PC-3 (cell line): ENCODE measurements at places on chromosomes 16 and 17. TPM values are rescaled to one million over a fixed set of nuclear protein-coding genes. Genes with fewer than 3 reads are reported as not detected.
A peak's percentile ranks its signal among the peaks of the same experiment; 100 is the strongest.

GRCh38 chr17:55576996-55577586 is 65.8 kb upstream of the SMIM36 start:
- no peaks in the 10 kb centered on the region for H3K36me3 ChIP-seq
- H3K27ac ChIP-seq = peak overlapping the region; percentile 84
- peaks cover 25% of the 10 kb centered on the region for H3K4me1 ChIP-seq
- H3K27me3 ChIP-seq = no peaks in the 10 kb centered on the region

DNA sequence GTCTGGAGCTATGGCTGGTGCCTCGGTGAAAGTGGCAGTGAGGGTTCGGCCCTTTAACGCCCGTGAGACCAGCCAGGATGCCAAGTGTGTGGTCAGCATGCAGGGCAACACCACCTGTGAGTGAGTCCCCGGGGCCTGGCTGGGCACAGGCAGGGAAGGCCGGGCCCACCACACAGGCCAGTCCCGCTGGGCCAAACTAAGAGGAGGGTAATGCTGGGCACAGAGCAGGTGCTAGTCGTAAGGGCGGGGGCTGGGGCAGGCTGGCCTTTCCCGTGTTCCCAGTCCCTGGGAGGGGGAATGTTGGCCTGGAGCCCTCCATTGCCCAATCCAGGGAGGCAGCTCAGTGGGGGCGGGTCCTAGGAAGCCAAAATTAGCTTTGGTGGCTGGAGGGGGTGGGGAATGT is 2.5 kb downstream of the KIF1C start:
- H3K27me3 ChIP-seq = no peaks in the 10 kb centered on the region
- peaks cover 9% of the 10 kb centered on the region for H3K36me3 ChIP-seq
- no peak for DNase-seq
- no peak overlapping the region for H3K27ac ChIP-seq

DNA sequence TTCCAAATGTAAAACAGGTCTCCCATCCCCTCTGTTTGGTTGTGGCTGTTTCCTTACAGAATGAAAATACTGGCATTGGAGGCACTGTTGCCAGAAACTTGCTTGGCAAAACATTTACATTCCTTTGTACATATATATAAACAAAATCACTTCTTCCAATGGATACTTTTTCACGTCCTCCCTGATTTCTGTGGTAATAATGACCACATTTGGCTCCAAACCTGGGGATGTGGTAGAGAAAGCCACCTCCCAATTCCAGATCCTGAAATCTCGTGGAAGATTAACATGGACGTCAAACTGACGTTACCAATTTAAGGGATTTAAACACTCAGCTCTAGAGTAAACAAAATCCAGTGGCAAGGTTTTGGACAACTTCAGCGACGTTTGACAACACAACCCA is 370.8 kb upstream of the ZFHX3 start:
- no peak overlapping the region for H3K4me3 ChIP-seq
- DNase-seq = no peak
- 0 out of 2 replicates have a peak, but pooled peaks cover 6% of the 10 kb centered on the region for H3K4me1 ChIP-seq
- H3K36me3 ChIP-seq = no peaks in the 10 kb centered on the region

Gene GNGT2
- 0.40 TPM in 1 of 2 replicates, not detected in the other for total RNA-seq

Gene C16orf96
- total RNA-seq = not detected in 2 replicates

Gene CD300A
- not detected in 2 replicates for total RNA-seq

- H3K27ac ChIP-seq = no peak overlapping the region
- DNase-seq = no peak
- no peaks in the 10 kb centered on the region for H3K4me1 ChIP-seq
- H3K4me3 ChIP-seq = no peak overlapping the region
- peaks cover 10% of the 10 kb centered on the region for H3K36me3 ChIP-seq
Observed at GRCh38 chr16:67606632-67607031, 38.3 kb upstream of the CARMIL2 start.

GRCh38 chr17:61538480-61538879 is 52.5 kb downstream of the NACA2 start:
- H3K27me3 ChIP-seq = no peaks in the 10 kb centered on the region
- H3K27ac ChIP-seq = no peak overlapping the region
- no peaks in the 10 kb centered on the region for H3K36me3 ChIP-seq
- H3K4me1 ChIP-seq = no peaks in the 10 kb centered on the region
- no peak for DNase-seq

GRCh38 chr16:468068-468821 is 42.8 kb downstream of the RAB11FIP3 start:
- H3K36me3 ChIP-seq = no peaks in the 10 kb centered on the region
- no peak overlapping the region for H3K4me3 ChIP-seq
- no peak overlapping the region for H3K27ac ChIP-seq
- no peaks in the 10 kb centered on the region for H3K4me1 ChIP-seq

DNA sequence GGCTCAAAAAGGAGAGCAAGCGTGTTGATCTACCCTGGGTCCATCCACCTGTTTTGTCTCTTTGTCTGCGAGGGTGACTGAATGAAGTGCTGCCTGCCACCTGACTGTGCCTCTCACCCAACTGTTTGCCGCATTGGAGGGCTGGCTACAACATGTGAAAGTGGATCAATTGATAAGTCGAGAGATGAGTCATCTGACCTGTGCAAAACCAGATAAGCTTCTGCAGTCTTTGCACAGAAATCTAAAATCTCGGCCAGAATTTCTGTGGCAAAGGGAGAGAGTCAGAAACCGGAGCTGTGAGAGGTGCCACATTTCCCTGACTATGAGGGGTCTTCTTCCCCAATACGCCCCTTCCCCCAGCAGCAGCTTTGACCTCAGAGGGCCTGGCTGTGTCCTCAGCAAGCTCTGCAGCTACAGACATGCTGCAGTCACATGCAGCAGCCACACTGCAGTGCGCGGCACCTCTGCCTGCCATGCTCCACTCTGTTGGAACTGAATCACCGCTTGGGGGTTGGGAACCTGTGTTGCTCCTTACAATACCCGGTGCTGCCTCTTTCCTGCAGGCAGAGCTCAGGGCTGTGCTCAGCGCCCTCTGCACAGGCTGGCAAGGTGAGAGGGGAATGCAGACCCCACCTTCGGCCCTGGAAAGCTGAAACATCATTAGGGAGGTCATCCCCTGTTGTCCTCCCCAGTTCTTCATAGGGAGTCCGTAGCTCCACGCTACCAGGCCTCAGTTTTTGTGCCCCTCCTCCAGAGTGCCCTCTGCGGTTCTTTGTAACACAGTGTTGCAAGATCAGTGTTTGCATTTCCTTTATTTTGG is 16.2 kb upstream of the HAS3 start:
- H3K4me1 ChIP-seq = no peaks in the 10 kb centered on the region
- H3K36me3 ChIP-seq = no peaks in the 10 kb centered on the region
- no peaks in the 10 kb centered on the region for H3K27me3 ChIP-seq

DNA sequence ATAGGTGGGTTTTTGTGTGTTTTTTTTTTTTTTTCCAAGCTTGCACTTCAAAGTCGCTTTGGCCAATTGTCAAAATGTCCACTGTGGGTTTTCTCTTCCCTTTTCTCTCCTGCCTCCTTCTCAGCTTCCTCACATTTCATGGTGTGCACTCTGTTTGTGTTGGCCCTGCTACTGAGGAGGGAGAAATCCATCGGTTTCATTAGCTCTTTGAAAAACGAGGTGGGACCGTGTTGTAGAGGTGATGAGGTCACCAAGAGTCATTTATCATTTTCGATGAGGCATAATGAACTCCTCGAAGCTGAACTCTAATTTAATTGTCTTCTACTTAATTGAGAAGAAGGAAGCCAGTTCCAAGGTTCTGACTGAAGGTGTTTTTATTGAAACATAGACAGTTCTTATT is 174.4 kb upstream of the TOX3 start:
- H3K4me1 ChIP-seq = no peaks in the 10 kb centered on the region
- H3K27ac ChIP-seq = no peak overlapping the region
- no peaks in the 10 kb centered on the region for H3K27me3 ChIP-seq
- DNase-seq = no peak
- no peak overlapping the region for H3K4me3 ChIP-seq
